CD4-positive, alpha-beta T cell treated with Interleukin-6 for 4 hours (primary cell): ENCODE measurements at places on chromosomes 11 and 22.

DNA sequence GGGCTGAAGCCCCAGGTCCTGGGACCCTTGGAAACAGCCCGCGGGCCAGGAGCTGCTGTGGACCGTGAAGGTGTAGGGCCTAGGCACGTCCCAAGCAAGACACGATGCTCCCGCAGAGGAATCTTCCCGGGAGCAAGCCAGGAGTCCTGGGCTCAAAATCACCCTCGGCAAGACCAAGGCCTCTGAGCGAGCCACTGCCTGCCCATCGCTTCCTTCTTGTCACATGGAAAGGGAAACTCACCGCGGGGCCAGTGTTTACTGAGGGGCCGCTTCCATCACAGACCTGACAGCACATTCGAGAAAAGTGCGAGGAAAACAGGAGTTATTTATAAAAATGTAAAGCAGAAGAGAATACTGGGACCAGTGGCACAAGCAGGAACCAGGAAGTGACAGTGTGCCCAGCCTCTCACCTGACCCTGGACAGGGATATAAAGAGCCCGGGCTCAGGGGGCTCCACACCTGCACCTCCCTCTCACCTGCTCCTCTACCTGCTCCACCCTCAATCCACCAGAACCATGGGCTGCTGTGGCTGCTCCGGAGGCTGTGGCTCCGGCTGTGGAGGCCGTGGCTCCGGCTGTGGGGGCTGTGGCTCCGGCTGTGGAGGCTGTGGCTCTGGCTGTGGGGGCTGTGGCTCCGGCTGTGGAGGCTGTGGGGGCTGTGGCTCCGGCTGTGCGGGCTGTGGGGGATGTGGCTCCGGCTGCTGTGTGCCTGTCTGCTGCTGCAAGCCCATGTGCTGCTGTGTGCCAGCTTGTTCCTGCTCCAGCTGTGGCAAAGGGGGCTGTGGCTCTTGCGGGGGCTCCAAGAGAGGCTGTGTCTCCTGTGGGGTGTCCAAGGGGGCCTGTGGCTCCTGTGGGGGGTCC is at the start of gene KRTAP5-5:
TSS of gene KRTAP5-5 (plus strand) at position 450 of the 860 bp plus-strand sequence. CDS start at position 516, 66 bp downstream.
- no peak for DNase-seq

- no peak for DNase-seq
Observed at GRCh38 chr22:47695176-47695575, 932.7 kb downstream of the TBC1D22A start.

DNA sequence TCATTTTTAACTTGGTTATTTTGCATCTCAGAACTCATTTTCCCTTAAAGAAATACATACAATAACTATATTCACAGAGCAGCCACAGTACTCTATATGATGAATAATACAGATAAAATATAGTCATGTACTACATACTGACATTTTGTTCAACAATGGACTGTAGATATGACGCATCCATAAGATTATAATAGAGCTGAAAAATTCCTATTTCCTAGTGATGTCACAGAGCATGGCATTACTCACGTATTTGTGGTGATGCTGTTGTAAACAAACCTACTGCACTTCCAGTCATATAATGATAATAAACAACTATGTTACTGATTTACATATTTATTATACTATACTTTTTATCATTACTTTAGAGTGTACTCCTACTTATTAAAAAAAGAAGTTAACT is 38.7 kb downstream of the NARS2 start:
- DNase-seq, result no peak

DNA sequence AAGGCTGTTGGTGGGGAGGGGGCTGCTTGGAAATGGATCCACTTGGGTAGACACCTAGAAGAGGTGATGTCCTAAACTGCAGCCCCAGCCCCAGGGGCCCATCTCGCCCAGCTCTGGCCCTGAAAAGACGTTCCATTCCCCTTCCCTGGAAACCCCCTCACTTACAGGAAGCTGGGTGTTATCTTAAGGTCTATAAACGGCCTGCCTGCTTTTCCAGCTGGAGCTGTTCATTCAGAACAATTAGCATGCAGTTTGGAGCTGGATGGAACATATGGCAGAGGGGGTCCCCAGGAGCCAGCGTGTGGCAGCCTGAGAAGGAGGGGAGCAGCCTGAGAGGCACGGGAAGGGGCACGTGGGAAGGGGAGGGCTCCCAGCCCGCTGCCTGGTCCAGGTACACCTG is 139.6 kb downstream of the PKNOX2 start:
- DNase-seq, result no peak
